HS-27A (cell line): ENCODE measurements at places on chromosomes 4 and X.

- no peak for DNase-seq
Observed at GRCh38 chrX:108426262-108426661, 12.0 kb downstream of the COL4A6 start.

DNA sequence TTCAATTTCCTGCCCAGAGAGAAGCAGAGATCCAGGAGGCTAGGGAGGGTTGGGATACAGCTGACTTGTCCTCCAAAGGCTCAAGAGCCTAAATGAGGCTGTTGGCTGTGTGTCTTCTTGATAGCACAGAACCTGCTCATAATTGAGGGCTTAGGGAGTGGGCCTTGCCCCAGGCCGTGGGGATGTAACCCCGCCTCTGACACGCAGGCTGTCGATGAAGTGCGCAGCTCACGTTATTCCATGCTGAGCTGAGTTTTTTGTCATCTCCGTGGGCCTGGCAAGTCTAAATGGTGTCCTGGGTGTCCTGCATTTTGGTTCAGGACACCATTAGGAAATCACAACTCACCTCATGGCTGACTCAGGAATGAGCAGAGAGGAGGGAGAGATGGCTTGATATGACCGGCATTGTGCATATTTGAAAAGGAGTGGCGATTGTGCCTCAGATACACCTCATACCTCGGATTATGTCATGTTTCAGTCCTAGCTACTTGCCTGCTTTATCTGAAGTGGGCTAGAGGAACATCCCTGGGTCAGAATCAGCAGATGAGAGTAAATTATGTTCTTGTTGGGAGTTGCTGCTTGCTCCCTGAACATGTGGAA, 43.7 kb downstream of the FHDC1 start:
- DNase-seq = no peak

DNA sequence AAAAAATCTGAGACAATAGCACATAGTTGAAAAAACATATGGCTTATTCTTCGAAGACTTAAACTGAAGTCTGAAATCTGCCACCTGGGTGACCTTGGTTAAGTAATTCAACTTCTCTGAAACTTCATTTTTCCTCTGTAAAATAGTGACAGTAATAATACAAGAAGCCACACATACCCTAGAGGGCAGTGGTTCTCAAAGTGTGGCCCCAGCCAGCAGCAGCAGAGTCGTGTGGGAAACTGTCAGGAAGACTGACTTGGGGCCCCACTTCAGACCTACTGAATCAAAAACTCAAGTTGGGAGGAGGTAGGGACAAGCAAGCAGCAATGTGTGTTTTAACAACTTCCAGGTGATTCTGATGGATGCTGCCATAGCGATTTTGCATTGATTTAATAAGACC, 249.9 kb downstream of the HNRNPD start:
- DNase-seq = no peak

DNA sequence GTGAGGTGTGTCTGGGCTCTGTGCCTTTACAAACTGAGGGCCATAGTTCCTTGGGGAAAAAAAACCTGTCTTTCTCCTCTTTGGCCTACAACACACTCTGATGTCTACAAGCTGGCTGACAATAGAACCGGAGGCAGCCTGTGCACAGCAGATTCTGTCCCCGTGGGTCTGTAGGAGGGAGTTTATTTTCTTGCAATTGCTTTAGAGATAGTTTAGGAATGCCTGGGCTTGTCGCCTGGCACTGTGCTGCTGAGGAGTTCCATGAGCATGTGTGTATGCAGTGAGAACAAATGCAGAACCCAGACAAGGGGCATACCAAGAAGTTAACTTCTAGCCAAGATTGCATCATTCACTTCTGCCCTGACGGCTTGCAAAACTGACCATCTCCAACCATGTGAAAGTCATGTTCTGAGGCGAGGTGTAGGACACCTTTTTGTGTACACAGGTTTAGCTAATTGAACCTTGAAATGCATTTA, 54.1 kb downstream of the CCNI start:
- no peak for DNase-seq

- no peak for DNase-seq
Observed at GRCh38 chr4:6332042-6332668, 62.5 kb downstream of the WFS1 start.

GRCh38 chr4:150656891-150657290, 74.9 kb downstream of the MAB21L2 start:
- DNase-seq = no peak

DNA sequence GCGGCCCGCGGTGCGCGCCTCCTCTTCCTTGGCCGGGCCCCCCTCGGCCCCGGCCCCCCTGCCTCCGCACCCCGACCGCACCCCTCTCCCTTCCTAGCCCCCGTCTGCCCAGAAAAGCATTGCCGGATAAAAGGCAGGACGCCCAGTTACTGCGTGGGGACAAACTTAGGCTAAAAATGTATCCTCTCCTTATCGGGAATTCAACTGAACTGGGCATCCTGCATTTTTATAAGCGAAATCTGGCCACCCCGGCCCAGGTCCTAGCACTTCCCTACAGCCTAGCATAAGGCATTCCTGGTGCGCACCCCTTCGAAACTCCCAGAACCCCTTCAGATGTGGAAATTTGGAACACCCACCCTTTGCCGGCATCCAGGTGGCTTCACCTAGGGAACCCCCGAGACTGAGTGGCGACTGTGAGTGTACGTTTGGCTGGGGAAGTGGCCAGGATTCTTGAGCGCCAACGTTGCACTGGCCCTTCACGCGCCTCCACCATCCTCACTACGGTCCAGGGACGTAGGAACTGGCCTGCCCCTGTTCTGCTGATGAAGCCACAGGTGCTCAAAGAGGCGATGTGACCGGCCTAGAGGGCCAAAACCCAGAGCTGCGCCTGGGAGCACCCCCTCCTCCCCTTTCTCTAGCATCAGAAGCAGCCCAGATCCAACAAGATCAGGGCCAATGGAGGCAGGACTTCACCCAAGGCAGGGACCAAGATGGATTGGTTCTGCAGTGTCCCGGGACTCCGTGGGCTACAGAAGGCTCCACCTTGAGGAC, 5.7 kb upstream of the RNF4 start:
- no peak for DNase-seq

DNA sequence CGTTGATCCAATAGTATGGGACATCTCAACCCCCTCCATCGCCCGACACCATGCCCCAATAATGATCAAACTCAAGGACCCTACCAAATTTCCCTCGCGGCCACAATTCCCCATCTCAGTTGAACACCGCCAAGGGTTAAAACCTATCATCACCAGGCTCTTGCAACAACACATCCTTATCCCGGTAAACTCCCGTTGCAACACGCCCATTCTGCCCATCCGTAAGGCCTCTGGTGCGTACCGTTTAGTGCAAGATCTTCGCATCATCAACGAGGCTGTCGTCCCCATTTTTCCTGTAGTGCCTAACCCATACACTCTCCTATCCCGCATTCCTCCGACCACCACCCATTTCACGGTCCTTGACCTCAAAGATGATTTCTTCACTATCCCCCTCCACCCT, 960.5 kb downstream of the RPA4 start:
- DNase-seq = no peak

GRCh38 chr4:174669270-174669669, 147.0 kb upstream of the HPGD start:
- peak; percentile 45 for DNase-seq

DNA sequence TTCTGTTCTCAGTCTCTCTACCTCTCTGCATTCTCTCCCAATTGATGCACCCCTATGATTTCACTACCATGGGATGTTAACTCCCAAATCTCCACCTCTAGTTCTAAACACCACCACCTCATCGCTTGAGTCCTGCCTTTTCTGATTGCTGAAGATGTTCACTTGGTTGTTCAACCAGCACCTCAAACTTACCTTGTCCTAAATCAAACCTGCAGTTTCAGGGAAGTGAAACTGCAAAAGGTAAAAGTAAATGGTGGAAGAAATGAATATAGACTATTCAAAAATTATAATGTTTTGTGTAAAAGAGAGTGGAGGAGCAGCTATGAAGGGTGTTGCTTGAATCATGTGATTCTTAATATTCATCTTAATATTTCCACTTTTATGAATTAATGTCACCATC, 91.0 kb downstream of the PDE5A start:
- no peak for DNase-seq

DNA sequence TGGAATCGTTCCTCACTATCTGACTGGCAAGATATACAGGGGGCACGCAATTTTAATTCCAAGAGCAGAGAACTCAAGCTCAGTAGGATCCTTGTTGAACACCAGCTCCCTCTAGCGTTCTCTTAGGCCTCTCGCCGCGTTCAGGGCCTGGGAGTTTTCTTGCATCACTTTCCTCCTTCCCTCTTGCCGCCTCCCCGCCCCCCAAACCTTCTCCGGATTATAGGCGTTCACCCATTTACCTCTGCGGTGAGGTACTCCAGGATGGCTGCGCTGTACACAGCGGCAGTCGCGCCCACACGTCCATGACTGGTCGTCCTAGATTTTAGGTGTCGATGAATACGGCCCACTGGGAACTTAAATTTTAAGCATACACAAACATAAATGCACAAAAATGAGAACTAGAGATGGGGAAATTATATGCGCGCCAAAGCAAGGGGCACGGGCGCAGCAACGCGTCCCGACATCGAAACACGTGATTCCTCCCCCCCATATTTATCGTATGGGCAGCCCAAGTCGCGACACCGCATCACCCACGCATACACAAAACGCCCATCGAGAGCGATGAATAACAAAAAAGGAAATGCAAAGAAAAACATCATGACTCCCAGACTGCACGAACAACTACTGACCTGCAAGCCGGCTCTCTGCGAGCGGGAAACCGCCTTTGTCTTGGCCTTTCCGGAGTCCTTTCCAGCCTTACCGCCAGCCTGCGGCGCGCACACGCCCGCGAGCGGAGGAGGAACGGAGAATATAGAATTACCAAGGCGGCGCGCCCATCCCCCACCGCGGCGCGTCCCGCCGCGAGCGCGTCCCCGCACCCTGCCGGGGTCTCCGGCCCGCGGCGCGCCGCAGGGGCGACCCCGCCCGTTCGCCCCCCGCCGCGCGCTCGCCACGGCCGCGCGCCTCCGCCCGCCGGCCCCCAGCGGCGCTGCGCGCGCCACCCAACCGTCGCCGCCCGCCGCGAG, 759 bp downstream of the H2AZ1 start:
- peak; percentile 78 for DNase-seq

DNA sequence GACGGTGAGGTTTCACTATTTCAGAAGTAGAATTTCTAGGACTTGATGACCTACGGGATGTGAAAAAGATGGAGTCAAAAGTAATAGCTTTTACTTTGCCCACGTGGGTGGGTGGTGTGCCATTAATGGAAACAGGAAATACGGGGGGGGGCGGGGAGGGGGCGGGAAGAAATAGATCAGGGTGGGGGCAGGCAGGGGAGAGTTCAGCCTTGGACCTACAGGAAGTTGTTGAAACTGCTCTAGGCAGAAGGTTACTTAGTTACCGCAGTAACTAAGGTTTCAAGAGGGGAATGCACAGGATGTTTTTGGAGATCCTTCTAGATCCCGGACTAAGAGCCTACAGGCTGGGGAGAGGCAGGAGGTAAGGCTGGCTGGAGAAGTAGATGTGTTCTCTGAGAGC, 3.6 kb upstream of the FHL1 start:
- no peak for DNase-seq

DNA sequence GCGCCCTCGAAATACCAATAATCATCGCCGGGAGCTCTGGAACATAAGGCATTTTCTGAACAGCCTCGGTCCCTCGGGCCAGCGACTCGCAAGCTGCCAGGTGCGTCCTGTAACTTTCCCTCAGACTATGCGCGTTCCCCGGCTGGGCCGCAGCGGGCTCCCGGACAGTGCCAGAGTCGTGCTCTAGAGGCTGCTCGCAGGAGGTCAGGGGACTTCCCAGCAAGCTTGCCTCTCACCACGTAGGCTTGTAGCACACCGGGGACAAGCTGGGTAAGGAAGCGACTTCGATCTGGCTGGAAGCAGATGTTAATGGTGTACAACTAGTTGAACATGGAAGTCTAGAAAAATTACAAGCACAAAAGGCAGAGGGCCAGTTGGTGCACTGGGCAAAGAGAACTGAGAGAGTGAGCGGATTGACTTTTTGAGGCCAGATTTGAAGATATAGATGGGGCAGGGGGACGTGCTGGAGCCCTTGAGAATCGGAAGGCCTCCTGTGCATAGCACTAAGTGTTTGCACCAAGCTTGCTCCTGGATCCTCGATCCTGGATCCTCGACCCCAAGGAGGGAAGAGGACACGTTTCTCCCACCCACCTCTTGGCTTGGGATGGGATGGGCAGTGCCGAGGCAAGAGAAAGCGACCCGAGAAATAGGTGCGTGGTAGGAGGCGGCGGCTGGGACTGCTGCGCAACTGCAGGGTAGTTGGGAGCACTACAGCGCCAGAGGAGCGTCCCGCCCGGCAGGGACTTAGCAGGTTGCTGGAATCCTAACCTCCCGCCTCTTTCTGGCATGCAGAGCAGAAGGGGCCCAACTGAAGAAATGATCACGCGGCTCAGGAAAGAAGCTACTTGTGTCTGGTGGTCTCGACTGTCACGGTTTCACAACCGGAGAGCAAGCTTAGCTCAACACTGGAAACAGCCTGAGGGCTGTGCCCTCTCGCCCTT, 19.9 kb upstream of the ZIC3 start:
- DNase-seq = no peak

- no peak for DNase-seq
Observed at GRCh38 chr4:78136109-78137081, 79.3 kb downstream of the FRAS1 start.

DNA sequence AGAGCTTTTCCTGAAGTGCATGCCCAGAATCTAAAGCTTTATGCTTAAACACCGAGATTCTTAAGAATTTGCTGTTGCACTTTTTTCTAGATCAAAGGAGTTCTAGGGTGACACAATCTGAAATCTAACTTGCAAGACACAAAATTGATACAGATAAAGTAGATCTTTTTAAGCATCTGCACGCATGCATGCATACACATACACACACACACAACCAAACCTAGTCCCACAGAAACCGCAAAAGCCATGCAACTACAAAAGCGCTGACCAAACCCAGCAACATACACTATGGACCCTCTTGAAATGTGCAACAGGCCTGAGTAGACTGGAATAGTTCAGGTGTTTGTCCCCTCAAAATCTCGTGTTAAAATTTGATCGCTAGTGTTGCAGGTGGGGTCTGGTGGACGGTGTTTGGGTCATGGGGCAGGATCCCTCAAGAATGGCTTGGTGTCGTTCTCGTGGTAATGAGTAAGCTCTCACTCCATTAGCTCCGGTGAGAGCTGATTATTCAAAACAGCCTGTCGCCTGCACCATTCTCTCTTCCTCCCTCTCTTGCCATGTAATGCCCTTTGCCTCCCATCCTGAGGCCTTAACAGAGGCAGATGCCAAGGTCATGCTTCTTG, 52.7 kb downstream of the IRF2 start:
- no peak for DNase-seq

DNA sequence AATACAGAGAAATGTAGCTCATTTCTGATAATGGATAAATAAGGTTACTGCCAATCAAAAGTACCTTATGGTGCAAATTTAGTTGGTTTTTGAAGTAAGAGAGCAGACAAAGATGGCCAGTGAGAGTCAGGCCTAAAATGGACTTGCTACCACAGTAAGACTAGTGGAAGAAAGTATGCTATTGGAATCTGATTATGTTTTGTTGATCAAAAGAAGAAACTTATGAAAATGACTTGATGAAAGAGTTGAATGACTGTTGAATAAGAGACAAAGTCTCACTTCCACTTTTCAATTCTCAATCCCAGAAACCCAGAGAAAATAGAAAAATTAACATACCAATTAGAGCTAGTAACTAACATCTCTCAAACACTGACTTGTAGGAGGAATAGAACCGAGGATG, 737.8 kb upstream of the INTU start:
- no peak for DNase-seq
